Testis (tissue), 5 donors: ENCODE measurements at places on chromosomes 12 and 14.

GRCh38 chr14:47730296-47730695, 54.9 kb upstream of the MDGA2 start:
- DNase-seq: no peak

DNA sequence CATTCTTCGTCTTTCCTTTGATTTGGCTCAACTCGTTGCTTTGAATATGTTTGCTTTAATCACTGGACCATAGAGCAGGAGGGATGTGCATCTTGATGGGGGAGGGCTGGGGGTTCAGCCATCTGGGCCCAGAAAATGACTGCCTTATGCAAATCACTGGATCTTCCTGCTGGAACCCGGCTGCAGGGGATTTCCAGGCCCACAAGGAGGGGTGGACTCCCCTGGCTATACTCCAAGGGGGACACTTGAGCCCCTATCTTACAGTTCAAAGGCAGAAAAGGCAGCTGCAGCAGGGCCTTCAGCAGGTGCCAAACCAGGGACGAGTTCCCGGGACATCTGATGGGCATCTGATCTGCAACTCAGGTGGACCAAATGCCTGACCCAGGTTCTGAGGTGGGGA, 122.5 kb downstream of the DICER1 start:
- DNase-seq: no peak

- no peak for DNase-seq
Measured at GRCh38 chr12:78338054-78338785, 507.5 kb downstream of the NAV3 start.

DNA sequence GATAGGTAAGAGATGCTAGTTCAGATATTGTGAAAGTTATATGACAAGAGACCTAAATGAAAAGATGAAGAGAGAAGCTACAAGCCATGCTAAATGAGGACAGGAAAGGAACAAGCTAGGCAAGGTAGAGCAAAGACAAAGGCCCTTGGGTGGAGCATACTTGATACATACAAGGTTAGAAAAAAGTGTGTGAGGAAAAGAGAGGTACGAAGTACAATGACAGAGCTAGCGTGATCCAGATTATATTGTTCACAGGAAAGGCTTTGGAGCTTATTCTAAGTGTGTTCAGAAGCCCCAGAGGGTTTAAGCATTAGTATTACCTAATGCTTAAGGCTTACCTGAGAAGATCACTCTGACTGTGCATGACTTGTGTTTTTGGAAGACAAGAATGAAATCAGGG, 75.0 kb downstream of the SLCO1B3 start:
- no peak for DNase-seq

DNA sequence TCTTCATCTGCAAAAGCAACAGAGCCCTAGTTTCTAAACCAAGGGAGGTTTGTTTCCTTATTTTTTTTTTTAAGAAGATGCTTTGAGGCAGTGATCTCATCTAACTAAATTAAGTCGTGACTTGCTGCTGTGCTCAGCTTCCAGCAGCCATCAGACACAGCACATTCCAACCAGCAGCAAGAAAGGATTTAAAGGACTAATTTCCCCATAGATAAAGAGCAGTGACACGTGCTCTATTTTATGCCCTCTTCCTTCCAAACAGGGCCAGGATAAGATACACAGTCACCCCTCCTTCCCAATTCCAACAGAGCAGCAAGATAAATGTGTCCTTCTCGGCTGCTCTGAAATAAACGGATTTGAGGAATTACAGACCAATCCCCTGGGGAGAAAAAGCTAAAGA, 81.7 kb downstream of the PRKAB1 start:
- no peak for DNase-seq

- no peak for DNase-seq
Measured at GRCh38 chr12:132190012-132190755, 45.9 kb downstream of the NOC4L start.

- peak; percentile 40 for DNase-seq
Measured at GRCh38 chr14:71539650-71540285, 392.5 kb upstream of the RGS6 start.

GRCh38 chr14:100159865-100160533, 554 bp upstream of the DEGS2 start:
- no peak for DNase-seq

GRCh38 chr12:88625356-88625755, 45.1 kb upstream of the KITLG start:
- DNase-seq: no peak

- DNase-seq: peak; percentile 54
Measured at GRCh38 chr14:49863487-49864281, 11.1 kb upstream of the NEMF start.

GRCh38 chr12:54364413-54364812, at the start of gene GPR84:
Gene GPR84, minus strand, starts transcription at chr12:54364486. Its CDS starts 635 bp downstream, at chr12:54363851.
- no peak for DNase-seq

GRCh38 chr14:94867946-94868771, 98.2 kb upstream of the GSC start:
- peak; percentile 40 for DNase-seq

DNA sequence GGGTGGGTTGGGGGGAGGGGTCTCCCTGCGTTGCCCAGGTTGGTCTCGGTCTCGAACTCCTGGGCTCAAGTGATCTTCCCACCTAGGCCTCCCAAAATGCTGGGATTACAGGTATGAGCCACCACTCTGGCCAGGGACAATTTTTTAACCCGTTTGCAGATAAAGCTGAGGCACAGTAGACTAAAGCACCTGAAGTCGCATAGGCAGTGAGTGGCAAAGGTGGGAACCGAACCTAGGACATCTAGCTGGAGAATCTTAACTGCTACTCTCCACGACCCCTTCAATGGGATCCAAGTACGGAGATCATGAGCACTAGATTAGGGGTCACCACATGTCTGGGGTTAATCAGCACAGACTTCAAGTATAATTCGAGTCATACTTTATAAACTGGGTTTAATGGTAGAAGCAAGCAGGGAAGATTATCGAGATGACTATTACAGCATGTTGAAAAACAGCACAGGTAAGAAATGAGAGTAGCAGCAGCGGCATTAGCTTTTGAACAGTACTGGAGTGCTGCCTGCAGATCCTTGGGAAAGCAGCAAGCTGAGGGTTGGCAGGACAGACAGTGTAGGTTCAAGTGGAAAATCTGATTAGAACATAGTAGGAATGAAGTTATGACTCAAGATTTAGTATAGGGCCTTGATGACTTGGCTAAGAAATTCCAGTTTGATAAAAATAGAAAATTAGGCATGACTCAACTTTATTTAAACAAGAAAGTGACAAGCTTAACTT, 23.9 kb downstream of the NID2 start:
- DNase-seq: no peak

GRCh38 chr14:60760644-60761364, 26.2 kb downstream of the MNAT1 start:
- DNase-seq: no peak

DNA sequence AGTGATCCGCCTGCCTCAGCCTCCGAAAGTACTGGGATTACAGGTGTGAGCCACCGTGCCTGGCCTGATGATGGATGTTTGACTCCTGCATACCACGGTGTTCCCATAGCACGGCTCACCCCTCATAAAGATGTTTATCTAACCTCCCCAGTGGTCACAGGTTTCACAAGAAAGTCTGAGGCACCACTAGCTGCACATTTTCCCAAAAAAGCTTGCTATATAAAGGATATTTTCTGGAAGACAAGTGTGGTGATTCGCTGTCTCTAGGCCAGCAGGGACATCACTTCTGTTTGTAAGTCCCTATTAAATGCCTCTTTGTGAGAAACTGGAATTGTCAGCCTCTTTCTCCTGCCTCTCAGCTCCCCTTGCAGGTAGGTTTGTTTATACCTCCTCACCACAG, 18.3 kb downstream of the PLEK2 start:
- no peak for DNase-seq

GRCh38 chr14:53412819-53413675, 259.9 kb upstream of the DDHD1 start:
- no peak for DNase-seq

GRCh38 chr14:95184413-95184790, 27.1 kb upstream of the DICER1 start:
- peak; percentile 61 for DNase-seq
